ENCODE measurements at places on chromosomes 11 and 22. TPM values are rescaled to one million over a fixed set of nuclear protein-coding genes. Genes with fewer than 3 reads are reported as not detected.

STIP1 gene
- 134 TPM for total RNA-seq

TRIM48 gene
- not detected for total RNA-seq

SNRPD3 gene
- total RNA-seq: 105 TPM

CYP2D6 gene
- total RNA-seq: not detected

DGAT2 gene
- total RNA-seq: 0.74 TPM

MAPK8IP1 gene
- 13.5 TPM for total RNA-seq

GGT1 gene
- total RNA-seq: 5.0 TPM

BBOX1 gene
- total RNA-seq: not detected

CPT1A gene
- 56.8 TPM for total RNA-seq

ISX gene
- not detected for total RNA-seq

SIK2 gene
- total RNA-seq: 27.6 TPM

PDE3B gene
- total RNA-seq: 19.5 TPM

MFRP gene
- total RNA-seq: not detected

MPPED2 gene
- total RNA-seq: 17.9 TPM

EMSY gene
- total RNA-seq: 35.5 TPM

Data from gastroesophageal sphincter (tissue), 4 donors.